ENCODE measurements at places on chromosomes 16 and 17.

DNA sequence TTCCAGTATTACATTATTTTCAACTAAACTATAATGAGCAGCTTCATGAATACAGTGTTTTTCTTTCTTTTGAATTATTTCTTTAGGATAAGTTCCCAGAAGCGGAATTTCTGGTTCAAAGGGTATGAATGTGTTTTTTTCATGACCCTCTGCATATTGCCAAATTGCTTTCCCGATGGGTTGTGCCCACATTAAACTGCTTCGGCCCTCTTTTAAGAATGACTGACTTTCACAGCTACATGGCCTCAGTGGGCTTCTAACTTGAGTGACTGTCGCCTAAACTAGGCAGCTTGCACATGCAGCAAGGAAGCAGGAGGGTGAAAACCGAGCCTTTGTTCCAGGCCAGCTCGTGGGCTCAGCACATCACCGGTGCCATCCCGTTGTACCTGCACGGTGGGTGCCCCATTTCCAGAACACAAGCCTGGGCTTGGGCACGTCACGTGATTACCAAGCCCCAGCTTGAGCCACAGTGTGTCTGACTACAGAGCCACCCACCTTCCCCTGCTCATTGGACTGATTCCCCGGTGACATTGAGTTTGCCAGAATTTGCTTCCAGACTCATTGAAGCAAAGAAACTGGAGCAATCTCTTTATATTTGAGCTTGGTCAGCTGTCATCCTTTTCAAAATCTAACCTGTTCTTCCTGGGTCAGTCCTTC is 112.8 kb downstream of the CLEC16A start:
- no peak for DNase-seq

- DNase-seq, result no peak
These were observed 247.4 kb downstream of the PRKCA start for GRCh38 chr17:66549731-66550207.

DNA sequence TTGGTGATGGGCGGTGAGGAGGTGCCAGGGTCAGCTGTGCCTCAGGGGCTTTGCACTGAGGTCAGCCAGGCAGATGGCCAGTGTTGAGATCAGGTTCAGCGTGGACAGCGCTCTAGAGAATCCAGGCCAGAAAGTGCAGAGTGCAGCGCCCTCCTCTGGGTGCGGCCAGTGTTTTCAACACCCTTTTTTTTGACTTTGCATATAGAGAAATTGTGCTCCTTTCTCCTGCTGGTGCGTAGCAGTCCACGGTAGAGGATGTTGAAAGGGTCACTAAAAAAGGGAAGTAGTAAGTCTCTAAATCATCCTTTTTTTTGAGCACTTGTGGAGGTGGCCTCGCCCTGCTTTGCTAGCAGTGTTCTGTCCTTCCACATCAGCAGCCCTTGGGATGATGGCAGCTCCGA is 53.9 kb downstream of the BANP start:
- DNase-seq, result no peak

- no peak for DNase-seq
These were observed 96.0 kb downstream of the XYLT1 start for GRCh38 chr16:17374668-17375255.

DNA sequence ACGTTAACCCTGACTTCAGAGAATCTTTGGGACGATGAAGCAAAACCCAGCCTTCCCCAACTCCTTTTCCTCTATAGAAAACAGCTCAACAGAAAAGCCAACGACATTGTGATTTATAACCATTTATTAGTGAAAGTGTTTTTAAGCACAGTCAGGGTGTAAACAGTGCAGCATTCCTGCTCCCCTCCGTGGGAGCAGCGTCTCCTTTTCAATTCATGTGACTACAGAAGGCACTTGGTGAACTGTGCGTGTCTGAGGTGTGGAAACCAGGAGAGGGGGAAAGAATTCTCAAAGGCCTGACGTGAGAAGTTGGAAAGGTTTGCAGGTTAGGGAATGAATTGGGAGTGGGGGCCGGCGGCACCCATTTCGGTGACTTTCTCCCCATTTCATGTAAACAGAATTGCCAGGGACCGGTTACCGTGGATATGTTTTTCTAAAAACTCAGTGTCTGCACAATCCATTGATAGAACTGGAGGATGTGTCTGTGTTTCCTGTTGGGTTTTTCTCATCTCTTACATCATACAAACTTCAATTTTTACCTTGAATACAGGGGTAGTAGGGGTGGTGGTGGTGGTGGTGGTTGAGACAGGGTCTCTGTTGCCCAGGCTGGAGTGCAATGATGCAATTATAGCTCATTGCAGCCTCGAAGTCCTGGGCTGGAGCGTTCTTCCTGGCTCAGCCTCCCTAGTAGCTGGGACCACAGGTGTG is 53.1 kb downstream of the NDE1 start:
- DNase-seq, result no peak

DNA sequence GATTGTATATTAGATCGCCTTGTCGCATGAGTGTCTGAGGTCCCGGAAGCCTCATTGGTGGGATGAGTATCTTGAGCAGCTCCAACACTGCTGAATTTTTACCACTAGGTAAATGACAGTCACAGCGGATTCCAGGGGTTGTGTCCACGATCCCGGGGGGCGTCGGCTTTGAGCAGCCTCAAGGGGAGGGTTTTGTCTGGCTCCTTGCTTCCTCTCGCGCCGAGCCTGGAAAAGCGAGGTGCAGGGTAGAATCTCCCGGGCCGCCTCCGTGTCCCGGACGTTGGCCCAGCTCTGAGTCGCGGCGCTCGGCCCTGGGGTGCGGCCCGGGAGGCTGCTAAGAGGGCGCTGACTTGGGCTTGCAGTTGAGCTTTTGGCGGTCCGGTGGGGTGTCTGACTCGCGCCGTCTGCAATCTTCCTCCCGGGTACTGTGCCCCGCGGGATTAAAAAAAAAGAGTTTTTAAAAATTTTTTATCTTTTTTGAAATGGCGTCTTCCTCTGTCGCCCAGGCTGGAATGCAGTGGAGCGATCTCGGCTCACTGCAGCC is 4.5 kb downstream of the OR1F1 start:
- no peak for DNase-seq

DNA sequence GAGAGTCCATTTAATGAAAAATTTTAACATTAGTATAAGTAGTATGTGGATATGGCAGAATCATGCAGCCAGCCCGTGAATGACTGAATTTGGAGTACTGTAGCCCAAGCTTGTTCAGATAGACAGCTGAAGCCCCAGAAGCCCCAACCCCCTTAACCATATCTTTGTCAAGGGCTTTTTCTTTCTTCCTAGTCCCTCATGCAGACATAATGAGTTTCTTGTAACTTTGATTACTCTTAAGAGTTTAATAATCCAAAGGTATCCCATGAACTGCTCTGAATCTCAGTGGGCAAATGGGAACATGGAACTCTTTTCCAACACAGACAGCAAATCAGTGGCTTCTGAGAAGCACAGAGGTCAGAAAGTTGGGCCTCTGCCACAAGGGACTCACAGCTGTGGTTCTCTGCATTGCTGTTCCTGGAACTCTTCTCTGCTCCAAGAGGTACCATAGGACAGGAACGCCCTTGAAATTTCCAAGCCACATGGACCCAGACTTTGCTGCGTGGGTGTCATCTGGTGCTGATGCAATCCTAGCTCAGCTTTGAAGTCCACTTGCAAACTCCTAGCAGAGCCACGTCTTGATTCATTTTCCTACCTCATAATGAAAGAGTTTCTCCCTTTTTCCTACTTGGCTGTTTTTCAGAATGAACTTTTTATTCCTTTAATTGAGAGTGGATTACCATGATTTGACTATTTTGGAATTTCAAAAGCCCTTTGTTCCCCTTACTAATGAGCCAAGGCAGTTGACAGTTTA is 18.1 kb downstream of the LYRM1 start:
- DNase-seq, result no peak

- DNase-seq, result no peak
These were observed 6.0 kb upstream of the BHLHA9 start for GRCh38 chr17:1264196-1264595.

GRCh38 chr17:11668618-11669017 is 70.3 kb downstream of the DNAH9 start:
- DNase-seq, result no peak

GRCh38 chr17:72205357-72205756 is 84.5 kb downstream of the SOX9 start:
- DNase-seq, result no peak

GRCh38 chr17:2064520-2064971 is 9.6 kb downstream of the HIC1 start:
- no peak for DNase-seq

- no peak for DNase-seq
These were observed 28.3 kb upstream of the IL17C start for GRCh38 chr16:88610080-88610479.

DNA sequence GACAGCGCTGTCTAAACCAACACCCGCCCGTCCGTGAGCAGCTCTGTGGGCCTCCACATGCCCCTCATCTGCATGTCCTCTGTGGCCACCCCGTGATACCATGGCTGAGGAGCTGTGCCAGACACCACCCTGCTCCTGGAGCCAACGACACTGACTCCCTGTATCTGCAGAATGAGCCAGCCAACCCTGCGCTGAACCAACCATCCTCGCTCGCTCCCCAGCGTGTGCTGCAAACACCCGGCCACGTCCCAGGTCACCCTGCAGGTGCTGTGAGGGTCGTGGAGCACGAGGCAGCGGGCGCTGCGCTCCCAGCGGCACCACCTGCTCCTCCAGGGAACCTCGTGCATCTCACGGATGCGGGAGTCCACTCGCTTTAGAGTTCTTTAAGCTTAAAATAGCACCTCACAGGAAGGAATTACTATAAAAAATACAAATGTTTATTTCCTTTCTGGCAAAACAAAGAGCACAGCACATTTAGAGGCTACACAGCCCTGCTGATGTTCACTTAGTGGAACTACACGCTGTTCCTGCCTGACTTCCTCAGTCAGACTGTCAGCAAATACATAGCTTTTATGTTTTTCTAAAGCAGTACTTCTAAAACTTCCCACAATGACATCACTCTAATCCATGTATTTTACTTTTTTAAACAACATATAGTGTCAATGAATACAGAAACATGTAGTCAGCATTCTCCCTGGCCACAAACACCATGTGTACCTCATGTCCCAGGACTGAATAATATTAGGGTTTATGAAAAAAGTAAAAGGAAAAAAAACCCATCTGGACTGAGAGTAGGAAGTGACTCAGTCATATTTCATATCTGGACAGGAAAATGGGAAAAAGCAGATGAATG is 43.5 kb downstream of the MAP1LC3B start:
- no peak for DNase-seq

GRCh38 chr16:340370-341091 is 12.0 kb downstream of the AXIN1 start:
- DNase-seq, result no peak

- DNase-seq, result no peak
These were observed 43.0 kb upstream of the MSI2 start for GRCh38 chr17:57213180-57213825.

DNA sequence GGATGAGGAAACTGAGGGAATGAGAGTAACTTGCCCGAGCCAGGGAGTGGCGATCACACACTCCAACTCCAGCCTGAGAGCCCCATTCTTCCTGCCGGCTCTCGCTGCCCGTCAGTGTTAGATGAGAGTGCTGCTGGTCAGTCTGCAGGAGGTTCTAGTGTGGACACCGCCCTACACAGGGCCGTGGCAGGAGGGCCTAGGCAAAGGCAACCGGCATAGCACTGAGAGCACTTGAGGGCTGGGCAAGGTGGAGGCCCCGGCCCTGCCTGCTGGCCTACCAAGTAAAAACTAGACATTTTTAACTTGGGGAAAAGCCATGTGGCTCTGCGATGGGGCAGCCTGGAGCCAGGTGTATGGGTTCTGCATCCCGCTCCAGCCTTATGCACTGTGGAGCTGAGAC is 354.8 kb downstream of the SEC14L1 start:
- DNase-seq, result no peak

All from Caco-2 (cell line).